Hematopoietic multipotent progenitor cell treated with erythropoietin and hydrocortisone succinate and interleukin-3 and kit ligand, for 15 days (in vitro differentiated cells): ENCODE measurements at places on chromosomes 16 and 17.

DNA sequence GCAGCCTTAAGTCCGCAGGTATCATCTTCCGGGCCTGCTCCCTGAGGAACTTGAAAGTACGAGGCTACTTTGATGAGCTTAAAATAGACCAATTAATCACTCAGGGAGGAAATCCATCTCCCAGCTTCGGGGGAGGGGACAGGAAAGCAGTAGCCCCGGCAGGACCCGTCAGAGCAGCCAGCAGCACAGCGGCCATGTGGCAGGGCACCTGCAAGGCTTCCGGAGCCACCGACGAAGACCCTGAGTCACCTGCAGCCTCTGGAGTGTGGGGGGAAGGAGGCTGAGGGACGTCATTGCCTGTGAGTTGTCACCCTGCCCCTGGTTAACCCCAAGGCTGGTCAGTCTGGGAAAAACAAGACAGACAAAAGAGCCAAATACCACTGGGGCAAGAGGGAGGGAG, 4.4 kb upstream of the CYB561 start:
- no peak for DNase-seq

- DNase-seq, result no peak
Observed at GRCh38 chr17:71113347-71113746, 944.0 kb downstream of the KCNJ2 start.

DNA sequence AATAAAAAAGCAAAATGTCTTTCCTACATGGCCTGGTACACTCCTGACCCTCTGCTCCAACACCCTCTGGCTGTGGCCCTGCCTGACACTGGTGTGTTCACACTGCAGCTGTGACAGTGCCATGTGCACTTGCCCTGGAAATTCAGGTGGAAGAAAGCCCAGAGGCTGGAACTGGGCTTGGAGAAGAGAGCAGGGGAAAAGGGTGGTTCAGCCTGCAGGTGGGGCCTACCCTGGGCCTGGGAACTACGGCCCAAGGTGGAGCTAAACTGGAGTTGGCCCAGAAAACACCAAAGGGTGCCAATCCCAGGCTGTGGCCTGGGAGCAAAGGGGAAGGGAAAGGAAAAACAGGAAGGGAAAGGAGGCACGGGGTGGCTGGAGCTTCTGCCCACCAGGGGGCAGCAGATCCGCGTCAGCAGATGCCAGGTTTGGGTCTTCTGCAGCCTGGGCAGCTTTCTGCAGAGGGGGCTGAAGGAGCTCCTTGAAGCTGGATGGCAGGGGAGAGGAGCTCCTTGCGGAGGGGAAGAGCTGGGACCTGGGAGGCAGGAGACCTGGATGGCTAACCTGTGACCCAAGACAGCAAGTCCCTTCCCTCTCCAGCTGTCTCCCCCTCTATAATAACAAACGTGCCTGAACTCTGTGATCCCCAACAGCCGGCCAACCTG, 15.4 kb upstream of the CTCF start:
- DNase-seq, result peak; percentile 75

DNA sequence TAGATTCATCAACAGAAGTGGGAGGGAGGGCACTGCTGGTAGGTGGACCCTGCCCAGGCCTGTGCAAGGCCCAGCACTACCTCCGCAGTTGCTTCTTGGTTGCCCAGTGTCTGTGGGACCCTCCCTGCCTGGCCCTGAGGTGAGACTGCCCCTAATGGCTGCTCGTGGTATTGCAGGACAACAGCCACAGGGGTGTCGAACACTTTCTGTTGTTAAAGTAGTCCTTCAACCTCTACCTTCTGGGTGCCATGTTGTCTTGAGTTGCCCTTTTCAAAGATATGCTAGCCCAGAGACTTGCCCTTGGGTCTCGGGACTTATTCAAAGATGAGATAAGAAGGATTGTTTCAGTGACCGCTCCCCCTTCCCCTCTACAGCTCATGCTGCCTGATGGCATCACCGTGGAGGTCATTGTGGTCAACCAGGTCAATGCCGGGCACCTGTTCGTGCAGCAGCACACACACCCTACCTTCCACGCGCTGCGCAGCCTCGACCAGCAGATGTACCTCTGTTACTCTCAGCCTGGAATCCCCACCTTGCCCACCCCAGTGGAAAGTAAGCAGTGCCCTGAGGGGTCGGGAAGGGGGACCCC, 29.1 kb downstream of the AKAP1 start:
- peak; percentile 65 for DNase-seq

GRCh38 chr16:87459027-87459426, 33.8 kb downstream of the ZCCHC14 start:
- DNase-seq, result no peak

- DNase-seq, result peak; percentile 12
Observed at GRCh38 chr17:7843257-7843535, 9.2 kb downstream of the KDM6B start.

- DNase-seq, result no peak
Observed at GRCh38 chr17:75024686-75025397, 12.4 kb downstream of the MRPL58 start.

GRCh38 chr17:79079421-79080200, 5.0 kb downstream of the ENGASE start:
- DNase-seq, result no peak

- DNase-seq, result no peak
Observed at GRCh38 chr17:75009139-75009724, 3.2 kb upstream of the MRPL58 start.

- DNase-seq, result no peak
Observed at GRCh38 chr17:350706-351448, 1.7 kb downstream of the RPH3AL start.

DNA sequence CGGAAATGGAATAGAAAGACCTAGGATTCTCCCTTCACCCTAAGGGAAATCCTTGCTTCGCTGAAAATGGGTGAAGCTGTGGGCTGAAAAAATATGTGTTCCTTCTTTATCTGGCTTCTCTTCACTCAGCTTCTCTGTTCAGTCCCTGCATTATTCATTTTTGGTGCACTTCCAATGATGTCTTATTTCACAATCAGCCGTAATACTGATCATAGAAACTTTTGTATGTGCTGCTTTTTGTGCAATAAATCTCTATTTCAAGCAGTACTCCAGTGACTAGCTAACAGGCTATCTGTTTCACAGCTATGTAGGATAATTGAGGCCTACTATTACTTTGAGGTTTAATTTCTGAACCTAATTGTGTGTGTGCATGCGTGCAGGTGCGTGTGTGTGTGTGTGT, 144.6 kb downstream of the FOXL1 start:
- DNase-seq, result no peak

GRCh38 chr17:81404558-81405165, 9.4 kb downstream of the BAHCC1 start:
- no peak for DNase-seq

GRCh38 chr17:45149669-45150664, 1.7 kb downstream of the HEXIM1 start:
- DNase-seq, result peak; percentile 51

GRCh38 chr16:239948-240277, 5.3 kb downstream of the FAM234A start:
- DNase-seq, result no peak

- DNase-seq, result no peak
Observed at GRCh38 chr17:76493505-76494167, 7.6 kb downstream of the RHBDF2 start.

DNA sequence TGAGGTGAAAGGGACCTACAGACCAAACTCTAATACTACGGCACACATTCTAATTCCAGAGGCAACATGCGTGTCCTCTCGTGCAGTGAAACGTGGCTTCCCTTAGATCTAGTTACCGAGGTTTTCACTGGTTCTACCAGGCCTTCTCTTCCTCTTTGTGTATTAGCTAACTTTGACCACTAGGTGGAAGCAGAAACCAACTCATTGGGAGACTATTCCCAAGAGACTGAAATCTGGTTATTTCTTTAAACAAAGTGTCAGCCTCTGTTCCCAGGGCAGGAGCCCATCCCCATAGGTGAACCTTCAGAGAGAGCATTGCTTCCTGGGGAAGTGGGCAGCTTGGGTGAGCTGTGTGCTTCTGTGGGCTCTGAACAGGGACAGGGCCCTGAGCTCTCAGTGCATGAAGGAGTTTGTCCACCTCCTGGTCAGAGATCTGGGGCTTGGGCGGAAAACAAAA, 19.7 kb upstream of the RCVRN start:
- DNase-seq, result peak; percentile 52

- DNase-seq, result peak; percentile 69
Observed at GRCh38 chr17:33968350-33969044, 286.6 kb upstream of the CCL2 start.

- peak; percentile 86 for DNase-seq
Observed at GRCh38 chr17:59786536-59787319, 79.3 kb downstream of the VMP1 start.

- DNase-seq, result no peak
Observed at GRCh38 chr17:34198519-34198918, 56.6 kb upstream of the CCL2 start.
